ENCODE measurements at places on chromosomes 5 and 9. TPM values are rescaled to one million over a fixed set of nuclear protein-coding genes. Genes with fewer than 3 reads are reported as not detected.

SHB gene
- total RNA-seq: 11.6 TPM

GRCh38 chr9:136231478-136232297 is 13.9 kb downstream of the QSOX2 start:
- DNase-seq: no peak

DNA sequence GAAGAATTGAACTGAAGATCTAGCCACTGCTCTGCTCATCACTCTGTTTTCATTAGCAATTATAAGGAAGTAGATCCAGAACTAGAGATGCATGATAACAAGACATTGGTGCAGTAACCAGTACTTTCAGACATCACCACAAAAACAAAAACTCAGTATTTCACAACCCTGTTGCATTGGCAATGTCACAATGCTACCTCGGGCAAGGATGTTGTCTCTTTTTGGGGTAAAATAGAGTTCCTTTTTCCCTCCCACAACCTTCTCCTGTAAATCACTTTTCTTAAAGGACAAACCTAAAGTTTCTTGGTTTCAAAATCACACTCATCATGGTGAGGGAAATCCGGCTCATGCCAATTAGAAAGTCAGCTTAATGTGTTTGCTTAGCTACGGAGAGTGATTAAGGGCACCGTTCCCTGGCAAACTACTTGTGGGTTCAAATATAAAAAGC is 420.1 kb upstream of the MEF2C start:
- no peak for DNase-seq

DNA sequence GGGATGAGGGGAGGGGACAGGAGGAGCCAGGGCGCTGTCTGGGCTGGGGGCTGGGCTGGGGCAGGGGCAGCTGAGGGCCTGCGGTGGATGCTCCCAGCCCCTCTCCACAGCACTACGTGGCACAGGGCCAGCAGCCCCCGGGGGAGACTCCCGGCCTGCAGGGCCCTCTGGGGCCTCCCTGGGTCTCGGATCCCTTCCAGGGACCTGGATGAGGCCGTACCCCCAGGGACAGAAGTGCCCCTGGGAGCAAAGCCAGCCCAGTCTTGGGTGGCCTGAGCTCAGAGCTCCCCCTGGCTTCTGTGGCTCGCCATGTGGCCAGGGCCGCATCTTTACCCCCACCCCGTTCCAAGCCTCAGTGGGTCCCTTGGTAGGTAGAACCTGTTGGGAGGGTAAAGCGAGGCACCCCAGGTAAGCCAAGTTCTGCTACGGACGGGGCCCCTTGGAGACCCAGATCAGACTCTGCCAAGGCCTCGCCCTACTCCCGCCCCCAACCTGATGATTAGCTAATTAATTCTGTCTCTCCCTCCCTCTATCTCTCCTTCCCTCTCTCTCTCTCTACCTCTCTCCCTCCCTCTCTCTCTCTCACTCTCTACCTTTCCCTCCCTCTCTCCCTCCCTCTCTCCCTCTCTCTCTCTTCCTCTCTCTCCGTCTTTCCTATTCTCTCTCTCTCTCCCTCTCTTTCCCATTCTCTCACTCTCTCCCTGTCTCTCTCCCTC is 24.3 kb downstream of the KCNT1 start:
- DNase-seq: no peak

DDX4 gene
- total RNA-seq: not detected

- DNase-seq: no peak
These were observed 25.2 kb downstream of the GIN1 start for GRCh38 chr5:103094737-103095136.

GRCh38 chr5:6220346-6221088 is 157.8 kb downstream of the MED10 start:
- DNase-seq: peak; percentile 20

IL33 gene
- total RNA-seq: 0.33 TPM

GRCh38 chr9:136615631-136616306 is 46.9 kb upstream of the EGFL7 start:
- no peak for DNase-seq

PAPPA gene
- total RNA-seq: 0.41 TPM

DNA sequence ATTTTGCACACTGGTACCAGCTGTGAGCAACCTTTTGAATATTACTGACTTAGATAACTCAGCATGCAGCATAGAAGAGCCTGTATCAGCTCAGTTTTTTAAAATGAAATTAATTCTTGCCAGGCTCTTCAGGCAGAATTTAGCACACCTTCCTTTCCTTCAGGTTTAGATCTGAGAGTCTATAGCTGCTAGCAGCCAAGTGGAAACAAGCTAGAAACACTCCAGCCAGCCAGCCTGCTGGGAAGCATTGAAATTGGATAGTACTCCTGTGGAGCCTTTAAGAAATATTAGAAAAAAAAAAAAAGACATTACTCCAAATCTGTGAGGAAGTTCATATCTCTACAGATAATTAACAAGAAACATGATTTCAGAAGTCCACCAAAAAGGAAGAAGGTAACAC is 812.2 kb downstream of the DTWD2 start:
- no peak for DNase-seq

GRCh38 chr5:87944553-87945285 is 323.9 kb downstream of the TMEM161B start:
- DNase-seq: peak; percentile 11

GRCh38 chr9:133558191-133559126 is 24.0 kb downstream of the ADAMTSL2 start:
- DNase-seq: peak; percentile 81

GRCh38 chr5:173583346-173583745 is 33.1 kb downstream of the BOD1 start:
- DNase-seq: no peak

DNA sequence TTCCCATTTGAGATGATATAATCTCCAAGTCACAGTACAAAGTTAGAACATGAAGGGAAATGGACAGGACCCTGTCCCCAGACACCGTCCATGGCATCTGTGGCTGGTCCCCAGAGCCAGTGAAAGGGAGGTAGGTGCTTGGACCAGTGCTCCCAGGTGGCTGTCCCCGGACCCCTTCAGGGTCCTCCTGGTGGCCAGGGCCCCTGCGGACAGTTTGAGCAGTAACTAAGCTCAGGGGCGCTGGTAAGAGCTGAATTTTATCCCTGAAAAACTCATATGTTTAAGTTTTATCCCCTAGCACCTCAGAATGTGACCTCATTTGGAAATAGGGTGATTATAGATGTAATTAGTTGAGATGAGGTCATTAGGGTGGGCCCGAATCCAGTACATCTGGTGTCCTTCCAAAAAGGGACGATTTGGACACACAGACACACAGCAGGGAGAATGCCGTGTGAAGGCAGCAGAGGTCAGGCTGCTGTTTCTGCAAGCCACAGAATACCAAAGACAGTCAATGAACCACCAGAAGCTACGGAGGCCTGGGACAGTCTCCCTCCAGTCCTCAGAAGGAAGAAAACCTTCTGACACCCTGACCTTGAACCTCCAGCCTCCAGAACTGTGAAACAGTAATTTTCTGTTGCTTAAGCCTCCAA is 185.0 kb downstream of the ATPSCKMT start:
- DNase-seq: no peak

DNA sequence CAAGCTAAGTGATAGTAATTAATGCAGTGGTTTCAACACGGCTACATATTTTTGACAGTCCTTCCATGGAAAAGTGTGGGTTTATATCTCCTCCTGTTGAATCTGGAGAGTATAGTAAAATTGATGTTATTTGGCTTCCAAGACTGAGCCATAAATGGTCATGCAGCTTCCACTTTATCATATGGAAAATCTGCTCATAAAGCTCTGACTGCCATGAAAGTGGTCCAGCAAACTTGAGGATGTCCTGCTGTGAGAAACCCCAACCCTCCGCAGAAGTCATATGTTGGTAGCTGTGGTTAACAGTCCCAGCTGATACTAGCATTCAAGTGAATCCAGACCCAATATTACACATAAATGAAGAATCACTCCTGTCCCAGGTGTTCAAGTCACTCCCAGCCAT is 378.3 kb downstream of the KCTD16 start:
- DNase-seq: no peak

DNA sequence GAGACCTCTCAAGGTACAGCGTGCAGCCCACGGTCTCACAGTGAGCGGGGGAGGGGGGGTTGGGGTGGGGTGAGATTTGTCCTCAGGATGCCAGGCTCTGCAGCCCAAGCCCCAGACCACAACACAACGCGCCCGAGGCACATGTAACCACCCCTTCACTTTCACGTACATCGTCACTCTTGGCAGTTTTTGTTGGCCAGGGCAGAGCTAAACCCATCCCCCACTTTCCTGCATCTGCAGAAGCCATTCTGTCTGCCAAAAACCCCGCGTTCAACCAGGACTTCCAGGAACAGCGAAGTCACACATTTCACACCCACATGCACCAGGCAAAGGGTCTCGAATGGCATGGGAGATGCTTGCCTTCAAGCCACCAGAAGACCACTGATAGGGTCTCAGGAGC is 9.4 kb upstream of the SMIM23 start:
- DNase-seq: no peak

GRCh38 chr9:124180557-124180956 is 77.2 kb upstream of the NEK6 start:
- no peak for DNase-seq

ARL14EPL gene
- total RNA-seq: not detected

EPB41L4A gene
- 3.2 TPM for total RNA-seq

GRCh38 chr9:108205276-108205675 is 650.5 kb downstream of the ACTL7B start:
- DNase-seq: no peak

FOXD4 gene
- 0.26 TPM for total RNA-seq
